ENCODE measurements at places on chromosomes 7 and 10.

DNA sequence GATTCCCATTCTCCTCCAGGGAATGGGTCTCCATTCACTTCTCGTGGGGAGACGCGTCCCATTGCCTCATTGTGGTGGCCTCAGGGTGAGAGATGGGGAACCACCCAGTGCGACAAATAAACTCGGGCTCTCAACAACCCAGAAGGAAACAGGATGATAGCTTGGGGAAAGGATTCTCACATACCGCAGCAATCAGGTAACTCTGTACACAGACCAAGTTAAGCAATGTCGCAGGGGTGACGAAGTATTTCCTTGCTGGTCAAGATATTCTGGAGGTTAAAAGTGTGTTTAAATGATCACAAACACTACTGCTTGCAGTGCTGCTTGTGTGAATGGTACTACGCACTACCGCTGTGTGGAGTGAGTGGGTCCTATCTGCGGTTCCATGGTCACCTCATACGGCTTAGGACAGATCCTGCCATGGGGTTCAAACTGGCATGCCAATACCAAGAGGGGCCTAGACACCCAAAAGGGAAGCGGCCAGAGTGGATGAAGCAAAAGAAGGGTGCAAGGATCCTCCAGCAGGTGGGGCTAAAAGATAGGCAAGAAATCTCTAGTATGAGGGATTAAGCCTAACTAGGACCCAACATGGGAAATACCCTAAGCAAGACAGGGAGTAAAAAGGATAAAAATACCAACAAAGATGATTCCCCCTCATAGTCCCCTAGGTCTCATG lies 143.8 kb upstream of the TMEM106B start:
- peak; percentile 12 for DNase-seq

GRCh38 chr7:26397796-26398426 lies 106.2 kb downstream of the SNX10 start:
- DNase-seq: no peak

DNA sequence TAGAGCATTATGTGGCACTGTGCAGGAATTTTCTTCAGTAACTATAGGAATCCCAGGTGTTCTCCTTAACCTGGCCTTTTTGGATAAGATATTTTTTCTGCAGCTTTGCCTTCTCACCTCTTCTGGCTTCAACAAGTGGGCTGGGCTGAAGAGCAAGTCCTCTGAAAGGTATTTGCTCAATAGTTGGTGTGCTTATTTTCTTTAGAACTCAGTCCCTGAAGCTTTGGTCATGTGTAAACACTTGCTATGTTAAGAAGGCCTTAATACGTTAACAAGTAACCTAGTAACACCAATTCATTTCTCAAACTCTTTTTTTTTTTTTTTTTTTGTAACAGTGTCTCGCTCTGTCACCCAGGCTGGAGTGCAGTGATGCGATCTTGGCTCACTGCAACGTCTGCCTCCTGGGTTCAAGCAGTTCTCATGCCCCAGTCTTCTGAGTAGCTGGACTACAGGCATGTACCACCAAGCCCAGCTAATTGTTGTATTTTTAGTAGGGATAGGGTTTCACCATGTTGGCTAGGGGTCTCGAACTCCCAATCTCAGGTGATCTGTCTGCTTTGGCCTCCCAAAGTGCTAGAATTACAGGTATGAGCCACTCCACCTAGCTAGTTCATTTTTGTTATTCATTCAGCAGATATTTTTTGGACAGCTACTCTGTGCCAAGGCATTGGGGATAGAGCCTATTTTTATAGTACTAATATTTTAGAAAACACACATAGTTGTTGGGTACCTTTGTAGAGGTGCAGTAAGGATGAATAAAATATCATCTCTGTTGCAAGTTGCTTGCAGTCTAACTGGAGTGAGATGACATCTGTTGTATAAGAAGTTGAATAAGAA lies 164.6 kb downstream of the SND1 start:
- DNase-seq: no peak

GRCh38 chr10:60171436-60172013 lies 218.2 kb downstream of the ANK3 start:
- no peak for DNase-seq

- DNase-seq: no peak
These were observed 181.9 kb downstream of the USP6NL start for GRCh38 chr10:11429439-11430052.

DNA sequence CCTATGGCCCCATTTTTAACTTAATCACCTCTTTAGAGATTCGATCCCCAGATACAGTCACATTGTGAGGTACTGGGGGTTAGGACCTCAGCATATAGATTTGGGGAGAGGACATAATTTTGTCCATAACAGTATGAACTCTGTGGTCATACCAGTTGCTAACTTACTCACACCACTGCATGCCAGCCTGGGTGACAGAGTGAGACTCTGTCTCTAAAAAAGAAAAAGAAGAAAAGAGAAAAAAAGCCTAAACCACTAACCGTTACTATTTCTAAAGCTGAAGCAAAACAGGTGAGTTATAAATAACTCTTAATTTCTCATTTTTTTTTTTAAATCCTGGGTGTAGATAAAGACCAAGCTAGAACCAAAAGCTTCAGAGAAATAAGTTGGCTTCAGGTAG lies 155.1 kb upstream of the AUTS2 start:
- no peak for DNase-seq

DNA sequence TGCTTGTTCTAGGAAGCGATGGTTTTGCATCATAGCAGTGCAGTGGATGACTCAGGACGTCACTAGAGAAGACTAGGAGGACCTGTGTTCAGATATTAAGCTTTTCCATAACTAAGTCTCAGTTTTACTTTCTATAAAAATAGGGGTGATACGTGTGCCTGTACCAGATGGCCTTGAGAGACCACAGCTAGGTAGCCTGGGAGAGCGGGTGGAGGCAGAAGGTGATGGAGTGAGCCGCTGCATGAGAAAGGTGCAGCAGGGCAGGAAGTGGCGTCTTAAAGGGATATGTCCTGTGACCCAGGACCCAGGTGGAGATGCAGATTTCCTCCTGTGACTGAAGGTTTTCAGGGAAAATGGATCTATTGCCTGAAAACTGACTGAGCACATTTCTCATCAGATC lies 304.9 kb downstream of the CDC14C start:
- DNase-seq: no peak

- DNase-seq: no peak
These were observed 33.2 kb upstream of the VCL start for GRCh38 chr10:73964743-73965142.

GRCh38 chr10:29495366-29495765 lies 139.4 kb downstream of the SVIL start:
- DNase-seq: peak; percentile 28

DNA sequence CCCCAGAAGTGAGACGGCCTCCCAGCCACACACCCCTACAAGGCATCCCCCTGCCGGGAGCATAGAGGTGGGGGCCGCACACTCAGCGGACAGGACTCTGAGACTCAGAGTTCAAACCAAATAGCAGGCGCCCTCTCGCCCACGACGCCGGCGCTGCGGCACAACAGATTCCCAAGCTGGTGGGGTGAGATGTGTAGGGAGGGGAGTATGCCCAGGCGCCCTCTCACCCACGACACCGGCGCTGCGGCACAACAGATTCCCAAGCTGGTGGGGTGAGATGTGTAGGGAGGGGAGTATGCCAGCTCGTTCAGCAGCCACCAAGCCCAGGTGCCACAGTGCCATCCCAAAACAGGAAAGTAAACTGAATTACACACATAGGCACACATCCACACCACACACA lies 64.7 kb downstream of the TCERG1L start:
- DNase-seq: no peak

- DNase-seq: no peak
These were observed 259.0 kb upstream of the GHITM start for GRCh38 chr10:83880252-83880791.

- DNase-seq: no peak
These were observed 46.7 kb downstream of the HTRA1 start for GRCh38 chr10:122508021-122508420.

- no peak for DNase-seq
These were observed 74.9 kb downstream of the GFRA1 start for GRCh38 chr10:116197946-116198675.

DNA sequence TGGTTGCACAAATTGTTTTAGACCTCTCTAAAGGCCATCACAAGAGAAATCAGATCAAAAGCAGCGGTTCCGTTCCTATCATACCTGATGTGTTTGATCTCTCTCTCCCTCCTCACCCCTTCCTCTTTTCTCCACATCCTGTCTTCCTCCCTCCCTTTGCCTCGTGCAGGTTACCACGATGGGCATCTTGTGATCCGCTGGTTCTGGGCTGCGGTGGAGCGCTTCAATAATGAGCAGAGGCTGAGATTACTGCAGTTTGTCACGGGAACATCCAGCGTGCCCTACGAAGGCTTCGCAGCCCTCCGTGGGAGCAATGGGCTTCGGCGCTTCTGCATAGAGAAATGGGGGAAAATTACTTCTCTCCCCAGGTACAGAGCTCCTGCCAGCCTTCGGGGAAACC lies 28.5 kb upstream of the STK17A start:
- DNase-seq: no peak

DNA sequence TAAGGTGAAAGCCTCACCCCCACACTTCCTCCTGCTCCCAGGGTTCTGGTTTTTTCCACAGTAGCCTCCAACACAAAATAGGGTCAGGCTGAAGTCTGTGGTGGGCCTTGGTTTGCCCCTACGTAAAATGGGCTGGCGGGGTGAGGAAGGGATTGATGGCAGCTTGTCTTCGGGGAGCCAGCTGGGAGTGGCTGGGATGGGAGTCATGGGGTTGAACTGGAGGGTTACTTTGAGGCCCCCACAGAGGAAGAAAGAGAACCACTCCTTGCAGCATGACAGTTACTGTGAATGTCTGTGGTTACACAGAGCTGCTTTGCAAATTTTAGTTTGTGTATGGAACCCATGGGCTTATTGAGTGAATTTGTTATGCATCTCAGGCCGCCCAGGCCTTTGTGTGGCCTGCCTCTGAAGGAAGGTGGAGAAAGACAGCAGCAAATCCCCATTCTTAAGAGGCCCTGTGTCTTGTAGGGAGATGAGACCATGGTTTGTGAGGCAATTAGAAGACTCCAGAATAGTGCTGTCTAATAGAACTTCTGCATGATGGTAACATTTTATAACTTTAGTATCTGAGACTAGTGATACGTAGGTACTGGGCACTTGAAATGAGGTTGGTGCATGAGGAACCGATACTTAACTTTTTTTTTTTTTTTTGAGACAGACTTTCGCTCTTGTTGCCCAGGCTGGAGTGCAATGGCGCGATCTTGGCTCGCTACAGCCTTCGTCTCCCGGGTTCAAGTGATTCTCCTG lies 8.1 kb downstream of the TRIM8 start:
- no peak for DNase-seq

GRCh38 chr7:81573128-81573527 lies 196.7 kb downstream of the HGF start:
- DNase-seq: no peak

- no peak for DNase-seq
These were observed 56.1 kb downstream of the ADCYAP1R1 start for GRCh38 chr7:31108097-31108657.

GRCh38 chr10:66925896-66926715 lies at the start of gene LRRTM3:
Gene LRRTM3 (plus strand): TSS chr10:66926036.
- DNase-seq: no peak

- no peak for DNase-seq
These were observed 198.3 kb upstream of the CELF2 start for GRCh38 chr10:10819206-10819856.

GRCh38 chr7:41881331-41882130 lies 178.6 kb upstream of the INHBA start:
- DNase-seq: no peak
